Aorta (tissue), 5 donors: ENCODE measurements at places on chromosomes 5 and 9.

- DNase-seq, result no peak
These were observed 340.2 kb downstream of the NDUFS4 start for GRCh38 chr5:53900677-53901076.

GRCh38 chr5:36414869-36415282 lies 113.2 kb upstream of the RANBP3L start:
- DNase-seq, result no peak

GRCh38 chr9:128045831-128046230 lies 21.3 kb downstream of the NAIF1 start:
- no peak for DNase-seq

GRCh38 chr5:135064235-135064570 lies 30.2 kb upstream of the PITX1 start:
- DNase-seq, result no peak

DNA sequence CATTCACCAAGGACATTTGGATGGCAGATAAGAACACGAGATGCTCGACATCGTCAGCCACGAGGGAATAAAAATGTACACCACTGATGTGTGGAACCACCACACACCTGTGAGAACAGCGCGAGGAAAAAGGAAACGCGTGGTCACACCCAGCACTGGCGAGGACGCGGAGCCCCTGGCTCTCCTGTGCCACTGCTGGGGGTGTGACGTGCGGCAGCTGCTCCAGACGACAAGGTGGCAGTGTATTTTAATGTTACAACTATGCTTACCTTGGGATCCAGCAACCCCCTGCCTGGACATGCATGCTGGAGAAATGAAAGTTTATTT lies 13.6 kb upstream of the CEP72 start:
- no peak for DNase-seq

DNA sequence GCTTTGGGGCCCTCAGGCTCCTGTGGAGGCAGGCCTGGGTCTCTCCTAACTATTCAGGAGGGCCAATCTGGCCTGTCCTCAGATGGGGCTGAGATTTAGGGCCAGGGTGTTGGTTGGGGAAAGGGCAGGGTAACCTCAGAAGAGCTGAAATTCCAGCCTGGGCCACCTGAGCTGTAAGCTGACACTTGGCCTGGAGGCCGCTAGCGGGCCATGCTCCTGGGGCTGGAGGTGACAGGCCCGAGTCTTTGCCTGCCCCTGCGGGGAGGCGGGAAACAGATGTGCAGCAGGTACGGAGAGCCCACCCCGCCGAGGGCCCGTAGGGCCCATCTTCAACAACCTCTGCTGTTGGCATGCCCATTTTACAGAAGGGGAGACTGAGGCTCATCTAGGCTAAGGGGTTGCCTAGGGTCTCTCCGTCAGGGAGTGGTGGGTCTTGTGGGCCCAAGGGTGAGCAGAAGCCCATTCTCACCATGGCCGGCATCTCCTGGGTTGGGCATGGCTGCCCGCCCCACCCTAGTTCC lies 69.5 kb downstream of the RXRA start:
- DNase-seq, result no peak

DNA sequence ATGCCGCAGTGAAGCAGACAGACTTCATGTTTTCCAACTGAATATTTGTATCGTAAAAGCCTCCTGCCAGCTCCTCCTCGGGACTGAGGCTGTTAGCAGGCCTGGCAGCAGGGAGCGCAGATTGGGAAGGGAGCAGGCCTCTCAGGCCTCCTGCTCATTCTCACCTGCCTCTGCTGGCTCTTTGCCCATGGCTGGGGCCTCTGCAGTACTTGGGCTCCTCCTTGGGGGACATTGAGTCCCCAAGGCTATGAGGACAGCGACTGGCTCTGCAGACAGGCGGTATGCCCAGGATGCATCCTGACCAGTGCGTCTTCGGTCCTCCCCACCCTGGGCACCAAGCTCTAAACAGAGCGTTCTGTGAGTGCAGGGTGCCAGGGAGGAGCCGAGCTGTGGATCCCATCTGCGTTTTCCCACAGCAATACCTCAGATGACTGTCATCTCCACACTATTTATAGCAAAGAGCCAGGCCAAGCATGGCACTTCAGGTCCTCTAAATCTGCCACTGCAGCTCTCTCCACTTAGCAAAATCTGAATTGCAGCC lies 38.7 kb downstream of the TSTD2 start:
- DNase-seq, result peak; percentile 49

GRCh38 chr9:115137526-115137925 lies 19.6 kb upstream of the TNC start:
- no peak for DNase-seq

GRCh38 chr5:113020461-113021273 lies 44.1 kb downstream of the DCP2 start:
- no peak for DNase-seq

- DNase-seq, result no peak
These were observed 13.4 kb downstream of the ABHD17B start for GRCh38 chr9:71897577-71897976.

DNA sequence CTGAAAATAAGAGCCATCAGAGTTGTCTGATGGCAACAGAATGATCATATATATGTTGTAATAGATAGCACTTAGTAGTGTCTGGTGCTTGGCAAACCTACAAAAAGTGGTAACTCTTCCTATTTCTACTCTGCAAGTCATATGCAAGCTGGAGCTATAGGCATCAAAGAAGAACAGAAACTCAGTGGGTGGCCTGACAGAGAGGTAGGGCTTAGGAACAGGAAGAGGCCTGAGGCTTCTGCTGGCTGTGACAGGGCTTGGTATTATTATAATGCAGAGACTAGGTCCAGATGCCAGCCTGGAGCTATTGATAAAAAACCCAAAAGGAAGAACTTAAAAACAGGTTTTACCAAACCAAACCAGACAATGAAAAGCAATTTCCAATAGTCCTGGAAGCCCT lies 4.4 kb upstream of the DIAPH1 start:
- no peak for DNase-seq

DNA sequence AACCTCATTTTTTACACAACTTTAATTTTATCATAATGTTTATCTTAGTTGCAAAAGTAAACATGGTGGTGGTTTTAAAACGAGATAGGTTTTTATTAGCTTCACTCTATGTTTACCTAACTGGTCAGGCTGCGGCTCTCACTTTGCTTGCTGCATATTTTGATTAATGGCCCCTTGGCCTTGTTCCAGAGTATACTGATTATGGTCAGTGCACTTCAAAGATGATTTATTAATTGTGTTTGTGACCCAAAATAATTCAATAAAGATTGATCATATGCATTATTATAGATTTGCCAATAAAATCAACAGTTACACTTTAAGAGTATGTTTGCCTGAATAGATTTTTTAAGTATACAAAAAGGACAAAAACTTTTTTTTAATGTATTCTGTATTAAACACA lies 188.0 kb downstream of the XRCC4 start:
- DNase-seq, result no peak

- no peak for DNase-seq
These were observed 19.6 kb upstream of the GABRB2 start for GRCh38 chr5:161566081-161566480.

DNA sequence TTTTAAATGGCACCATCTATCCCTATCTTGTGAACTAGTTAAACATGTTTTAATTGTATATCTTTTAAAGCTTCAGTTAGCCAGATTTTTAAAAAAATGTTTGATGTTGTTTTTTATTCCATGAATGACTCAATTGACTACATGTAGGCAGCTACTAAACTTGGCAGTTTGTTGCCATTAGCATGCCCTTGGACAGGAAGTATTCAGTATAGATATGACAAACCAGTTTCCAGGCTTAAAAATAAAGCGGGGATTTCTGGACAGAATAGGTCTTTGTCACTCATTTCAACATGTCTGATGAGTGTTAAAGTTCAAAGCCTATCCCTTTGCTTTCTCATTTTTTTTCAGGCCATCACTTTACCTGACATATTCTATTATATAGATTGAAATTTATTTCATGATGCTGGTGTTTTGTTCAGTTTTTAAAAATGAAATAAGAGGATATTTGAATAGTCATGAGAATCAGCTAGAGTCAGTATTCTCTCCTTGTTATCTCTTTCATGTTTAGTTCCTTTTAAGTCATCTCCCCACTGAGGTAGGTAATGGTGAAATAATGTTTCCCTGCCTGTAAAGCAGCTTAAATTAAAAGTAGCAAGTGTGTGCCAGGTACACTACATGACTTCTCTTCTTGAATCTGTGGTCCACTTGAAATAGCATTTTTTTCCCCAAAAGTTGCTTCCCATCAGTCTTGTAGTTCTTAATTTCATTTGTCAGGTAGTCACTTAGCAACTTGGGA lies 11.9 kb downstream of the TNFAIP8 start:
- no peak for DNase-seq

DNA sequence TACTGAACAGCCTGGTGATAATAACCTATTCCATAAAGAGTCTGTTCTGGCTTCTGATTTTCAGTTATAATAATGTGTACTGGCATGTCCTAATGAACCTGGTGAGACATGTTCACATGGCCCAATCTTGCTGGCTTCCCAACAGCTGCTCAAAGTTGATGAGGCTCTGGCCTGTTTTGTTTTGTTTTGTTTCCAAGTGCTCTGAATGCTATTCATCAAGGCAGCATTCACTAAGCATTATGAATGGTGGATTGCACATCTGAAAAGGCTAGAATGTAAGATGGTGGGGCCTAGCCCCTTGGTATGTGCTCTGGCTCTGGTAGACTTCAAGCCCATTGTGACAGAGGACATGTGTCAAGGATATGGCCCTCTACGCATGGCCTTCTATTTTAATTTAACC lies 388.5 kb downstream of the PSAT1 start:
- DNase-seq, result no peak

DNA sequence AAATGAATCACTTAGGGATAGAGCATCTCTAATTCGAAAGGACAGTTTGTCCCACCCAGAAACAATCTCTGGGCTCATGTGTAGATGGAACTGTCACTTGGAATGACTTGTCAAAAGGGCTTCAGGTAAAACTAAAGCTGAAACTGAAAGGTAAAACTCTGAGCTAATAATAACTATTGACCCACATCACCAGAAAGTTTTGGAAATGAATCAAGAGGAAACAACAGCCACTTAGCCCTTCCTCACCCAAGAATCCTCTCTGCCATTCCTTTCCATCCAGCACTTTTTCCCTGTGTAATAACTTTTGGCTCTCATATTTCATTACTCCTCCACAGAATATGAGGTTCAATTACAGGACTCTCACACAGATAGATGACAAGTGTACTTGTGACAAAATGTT lies 14.0 kb upstream of the GLRX start:
- DNase-seq, result no peak

- DNase-seq, result no peak
These were observed 115.1 kb downstream of the CDC42SE2 start for GRCh38 chr5:131378721-131379541.

DNA sequence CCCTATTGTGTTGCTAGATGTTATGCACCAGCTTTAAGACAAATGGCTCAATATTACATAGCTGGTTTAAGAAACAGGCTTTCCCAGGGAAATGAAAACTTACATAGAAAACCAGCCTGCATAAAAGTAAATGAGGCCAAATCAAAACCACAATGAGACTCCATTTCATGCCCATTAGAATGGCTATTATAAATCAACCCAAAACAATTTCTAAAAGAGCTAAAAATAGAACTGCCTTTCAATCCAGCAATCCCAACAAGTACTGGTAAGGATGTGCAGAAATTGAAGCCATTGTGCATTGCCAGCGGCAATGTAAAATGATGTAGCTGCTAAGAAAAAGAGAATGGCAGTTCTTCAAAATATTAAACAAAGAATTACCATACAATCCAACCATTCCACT lies 1170.0 kb upstream of the CDH9 start:
- DNase-seq, result no peak

DNA sequence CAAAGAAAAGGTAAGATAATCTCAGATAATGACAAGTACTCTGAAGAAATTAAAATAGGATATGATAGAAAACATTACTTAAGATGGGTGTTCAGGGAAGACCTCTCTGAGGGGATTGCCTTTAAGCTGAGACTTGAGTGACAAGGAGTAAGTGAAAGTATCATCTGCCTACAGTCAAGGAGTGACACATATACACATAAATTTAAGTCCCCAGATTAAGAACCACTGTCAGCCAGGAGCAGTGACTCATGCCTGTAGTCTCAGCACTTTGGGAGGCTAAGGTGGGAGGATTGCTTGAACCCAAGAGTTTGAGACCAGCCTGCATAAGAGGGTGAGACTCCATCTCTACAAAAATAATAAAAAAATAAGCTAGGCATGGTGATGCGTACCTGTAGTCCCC lies 19.7 kb upstream of the ANKHD1 start:
- DNase-seq, result no peak

GRCh38 chr5:96282020-96282419 lies 151.0 kb downstream of the PCSK1 start:
- no peak for DNase-seq

DNA sequence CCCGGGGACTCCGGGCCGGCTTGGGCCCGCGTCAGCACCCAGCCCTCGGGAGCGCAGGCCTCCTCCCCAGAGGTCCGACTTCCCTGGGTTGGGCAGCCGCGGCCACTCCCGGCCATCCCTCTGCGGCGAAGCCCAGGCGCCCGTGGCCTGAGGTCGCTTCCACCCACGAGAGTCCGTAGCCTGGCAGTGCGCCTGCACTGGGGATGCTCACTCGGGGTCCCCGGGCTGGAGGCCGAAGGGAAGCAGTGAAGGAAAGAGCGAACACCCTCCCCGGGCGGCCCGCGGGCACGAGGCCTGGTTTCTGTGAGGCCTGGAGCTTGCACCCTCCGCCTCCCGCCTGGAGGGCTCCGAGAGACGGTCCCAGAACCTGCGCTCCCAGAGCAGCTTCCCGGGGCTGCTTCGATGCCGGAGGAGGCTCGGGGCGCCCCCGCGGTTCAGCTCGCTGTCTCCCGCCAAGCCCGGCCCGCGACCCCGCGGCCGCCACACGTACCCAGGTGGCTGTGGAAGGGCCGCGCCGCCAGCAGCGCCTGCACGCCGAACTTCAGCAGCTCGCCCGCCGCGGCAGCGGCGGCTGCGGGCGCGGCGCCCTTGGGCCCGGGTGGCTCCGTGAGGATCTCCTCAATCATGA lies 607 bp downstream of the BARX1 start:
- peak; percentile 75 for DNase-seq

GRCh38 chr5:612498-613424 lies 621 bp downstream of the CEP72 start:
- DNase-seq, result no peak

DNA sequence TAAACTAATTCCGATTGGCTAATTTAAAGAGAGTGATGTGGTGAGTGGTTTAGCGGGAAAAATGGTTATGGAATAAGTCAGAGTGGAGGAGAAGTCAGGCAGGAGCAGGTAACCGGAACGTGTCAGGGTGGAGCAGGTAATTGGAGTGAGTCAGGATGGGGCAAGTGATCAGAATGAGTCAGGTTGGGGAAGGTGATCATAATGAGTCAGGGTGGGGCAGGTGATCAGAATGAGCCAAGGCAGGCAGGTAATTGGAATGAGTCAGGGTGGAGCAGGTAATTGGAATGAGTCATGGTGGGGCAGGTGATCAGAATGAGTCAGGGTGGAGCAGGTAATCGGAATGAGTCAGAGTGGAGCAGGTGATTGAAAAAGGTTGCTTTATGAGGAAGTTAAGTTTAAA lies 101.4 kb downstream of the TMEM167A start:
- no peak for DNase-seq

DNA sequence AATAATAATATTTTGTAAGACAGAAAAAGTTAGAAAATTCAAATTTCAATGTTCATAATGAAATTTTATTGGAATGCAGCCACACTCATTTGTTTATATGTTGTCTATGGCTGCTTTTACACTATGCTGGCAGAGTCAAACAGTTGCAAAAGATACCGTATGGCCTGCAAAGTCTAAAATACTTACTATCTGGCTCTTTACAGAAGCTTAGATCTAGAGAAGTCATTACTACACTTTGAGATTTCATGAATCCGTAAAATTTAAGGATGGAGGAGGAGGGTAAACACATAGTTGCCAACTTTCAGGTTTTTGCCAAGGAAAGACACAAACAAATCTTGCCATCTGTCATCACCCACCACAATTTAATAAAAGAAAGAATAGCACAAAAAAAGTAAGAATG lies 25.1 kb upstream of the PCSK1 start:
- no peak for DNase-seq
